Activated effector memory CD4-positive, alpha-beta T cell treated with anti-CD3 and anti-CD28 coated beads, Interleukin-2, amount 50 U/mL, for 16 hours (primary cell): ENCODE measurements at places on chromosomes 16 and 17.

GRCh38 chr17:6429266-6429665, 5.7 kb downstream of the AIPL1 start:
- DNase-seq: no peak

GRCh38 chr17:34236281-34236892, 18.7 kb upstream of the CCL2 start:
- no peak for DNase-seq

DNA sequence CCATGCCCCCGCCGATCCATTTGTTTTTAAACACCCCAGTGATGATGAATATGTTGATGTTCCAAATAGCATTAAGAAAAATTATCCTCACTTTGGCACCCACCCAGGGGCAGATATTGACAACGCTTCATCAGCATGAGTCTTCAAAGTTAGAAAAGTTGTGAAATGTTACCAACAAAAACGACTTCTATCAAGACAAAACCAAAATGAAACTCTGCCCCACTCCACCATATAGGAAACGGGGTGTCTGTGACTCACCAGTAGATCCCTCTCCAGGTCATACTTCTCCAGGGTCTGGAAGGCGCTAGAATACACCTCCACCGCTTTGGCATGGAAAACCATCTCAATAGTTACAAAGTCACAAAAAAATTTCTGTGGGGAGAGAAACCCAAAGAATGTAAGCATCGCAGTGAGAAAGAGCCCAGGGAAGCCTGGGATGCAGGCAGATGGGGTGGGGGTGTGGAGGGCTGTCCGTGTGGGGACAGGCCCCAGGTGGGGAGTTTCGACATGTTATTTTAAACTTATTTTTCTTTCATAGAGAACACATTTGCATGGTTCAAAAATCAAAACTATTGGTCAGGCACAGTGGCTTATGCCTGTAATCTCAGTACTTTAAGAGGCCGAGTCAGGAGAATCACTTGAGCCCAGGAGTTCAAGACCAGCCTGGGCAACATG, 10.2 kb downstream of the CIBAR2 start:
- DNase-seq: no peak

DNA sequence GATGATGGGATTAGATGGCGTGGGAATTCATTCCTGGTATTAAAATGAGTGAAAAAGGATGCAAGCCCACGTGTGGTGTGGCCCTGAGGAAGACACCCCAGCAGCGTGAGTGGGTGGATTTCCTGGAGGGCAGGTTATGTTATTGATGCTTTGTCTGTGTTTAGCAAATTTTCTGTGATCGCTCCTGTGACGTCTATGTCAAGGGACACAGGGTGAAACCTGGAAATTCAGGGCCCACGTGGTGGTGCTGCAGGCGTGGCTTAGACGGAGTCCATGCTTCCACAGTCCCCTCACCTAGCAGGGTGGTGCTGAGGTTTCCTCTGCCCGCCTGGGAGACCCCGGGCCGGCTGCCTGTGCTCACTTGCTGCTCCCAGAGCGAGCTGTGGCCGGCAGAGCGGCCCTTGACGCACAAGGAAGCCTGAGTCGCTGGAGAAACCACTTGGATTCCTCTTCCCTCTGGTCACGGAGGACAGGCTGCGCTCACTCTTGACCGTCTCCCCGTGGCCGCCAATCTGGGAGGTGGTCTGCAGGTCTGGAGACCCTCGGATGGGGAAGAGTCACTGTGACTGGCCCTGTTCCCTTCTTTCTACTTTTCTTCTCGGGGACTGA, 23.4 kb downstream of the BAIAP2 start:
- DNase-seq: no peak

- DNase-seq: no peak
Measured at GRCh38 chr17:69492410-69493071, 78.0 kb downstream of the MAP2K6 start.

GRCh38 chr17:48882272-48882671, 10.3 kb upstream of the ATP5MC1 start:
- DNase-seq: no peak

DNA sequence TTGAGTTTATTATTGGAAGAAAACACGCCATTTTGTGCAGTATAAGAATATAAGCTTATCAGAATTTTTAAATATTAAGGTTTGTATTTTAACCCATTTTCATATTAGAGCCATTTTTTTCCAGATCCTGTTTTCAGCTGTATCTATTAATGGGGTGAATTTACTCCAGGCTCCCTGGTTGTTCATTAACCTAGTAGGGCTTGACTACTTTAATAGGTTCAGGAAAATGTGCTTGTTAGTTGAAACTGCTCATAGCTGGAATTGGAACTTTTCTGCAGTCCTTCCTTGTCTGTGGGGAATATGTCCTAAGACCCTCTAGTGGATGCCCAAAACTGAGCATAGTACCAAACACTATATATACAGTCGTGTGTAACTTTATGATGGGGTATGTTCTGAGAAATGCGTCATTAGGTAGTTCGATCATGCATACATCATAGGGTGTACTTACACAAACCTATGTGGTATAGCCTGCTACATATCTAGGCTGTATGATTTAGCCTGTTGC, 28.0 kb downstream of the NFAT5 start:
- DNase-seq: no peak

DNA sequence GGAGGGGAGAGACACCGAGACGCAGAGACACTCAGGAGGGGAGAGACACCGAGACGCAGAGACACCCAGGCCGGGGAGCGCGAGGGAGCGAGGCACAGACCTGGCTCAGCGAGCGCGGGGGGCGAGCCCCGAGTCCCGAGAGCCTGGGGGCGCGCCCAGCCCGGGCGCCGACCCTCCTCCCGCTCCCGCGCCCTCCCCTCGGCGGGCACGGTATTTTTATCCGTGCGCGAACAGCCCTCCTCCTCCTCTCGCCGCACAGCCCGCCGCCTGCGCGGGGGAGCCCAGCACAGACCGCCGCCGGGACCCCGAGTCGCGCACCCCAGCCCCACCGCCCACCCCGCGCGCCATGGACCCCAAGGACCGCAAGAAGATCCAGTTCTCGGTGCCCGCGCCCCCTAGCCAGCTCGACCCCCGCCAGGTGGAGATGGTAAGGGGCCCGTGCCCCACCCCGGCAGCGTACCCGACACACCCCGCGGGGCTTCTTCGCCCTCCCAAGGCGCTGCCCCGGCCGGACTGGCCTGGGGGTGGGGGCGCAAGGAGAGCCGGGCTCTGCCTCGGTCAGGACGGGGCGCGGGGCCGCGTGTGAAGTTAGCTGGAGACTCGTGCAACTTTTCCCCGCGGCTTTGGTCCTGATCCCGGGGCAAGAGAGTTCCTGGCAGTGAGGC, 427 bp downstream of the PPP1R1B start:
- no peak for DNase-seq
